ENCODE measurements at places on chromosomes 7 and 10. TPM values are rescaled to one million over a fixed set of nuclear protein-coding genes. Genes with fewer than 3 reads are reported as not detected.
A peak's percentile ranks its signal among the peaks of the same experiment; 100 is the strongest.

GRCh38 chr7:710161-710560 is 16.3 kb upstream of the DNAAF5 start:
- no peak overlapping the region for H3K4me3 ChIP-seq
- H3K27ac ChIP-seq, result no peak overlapping the region
- no peak for DNase-seq

- H3K4me3 ChIP-seq, result no peak overlapping the region
- peaks cover 3% of the 10 kb centered on the region for H3K27me3 ChIP-seq
- H3K36me3 ChIP-seq, result no peaks in the 10 kb centered on the region
- no peak overlapping the region for H3K27ac ChIP-seq
These were observed 122.1 kb upstream of the KMT2E start for GRCh38 chr7:104891949-104892348.

DNA sequence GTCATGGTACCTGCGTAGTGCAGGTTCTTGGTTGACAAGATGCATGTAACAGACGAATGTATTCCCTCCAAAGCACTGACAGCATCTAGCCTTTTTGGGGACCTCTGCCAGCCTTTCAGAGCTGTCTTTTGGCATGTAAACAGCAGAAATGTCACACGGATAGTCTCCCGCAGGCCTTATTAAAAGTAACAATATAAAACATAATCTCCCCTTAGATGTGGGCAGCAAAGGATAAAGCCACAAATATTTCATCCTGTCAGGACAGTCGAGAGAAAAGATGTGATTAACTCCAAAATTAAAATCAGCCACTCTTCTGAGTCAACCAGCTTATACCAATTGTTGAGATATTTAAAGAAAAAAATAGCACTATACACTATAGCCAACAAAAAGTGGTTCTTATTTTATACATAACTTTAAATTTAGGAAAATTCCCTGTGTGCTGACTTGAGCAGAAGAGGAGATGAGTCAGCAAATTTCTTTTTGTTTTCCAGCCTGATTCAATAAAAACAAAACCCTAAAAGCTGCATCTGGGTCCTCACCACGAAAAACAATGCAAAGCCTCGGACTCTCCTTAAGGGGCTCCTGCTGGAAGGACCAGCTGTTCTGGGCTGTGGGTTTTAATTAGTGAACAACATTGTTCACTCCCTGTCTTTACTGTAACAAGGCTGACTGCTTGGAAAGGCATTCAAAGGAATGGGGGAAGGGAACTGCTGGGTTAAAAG is 240.2 kb downstream of the ADAM12 start:
- no peak overlapping the region for H3K4me3 ChIP-seq
- peak; percentile 8 for DNase-seq
- no peaks in the 10 kb centered on the region for H3K4me1 ChIP-seq
- no peaks in the 10 kb centered on the region for H3K27me3 ChIP-seq
- no peaks in the 10 kb centered on the region for H3K36me3 ChIP-seq

Gene BTBD16
- 0.78 TPM for total RNA-seq

DNA sequence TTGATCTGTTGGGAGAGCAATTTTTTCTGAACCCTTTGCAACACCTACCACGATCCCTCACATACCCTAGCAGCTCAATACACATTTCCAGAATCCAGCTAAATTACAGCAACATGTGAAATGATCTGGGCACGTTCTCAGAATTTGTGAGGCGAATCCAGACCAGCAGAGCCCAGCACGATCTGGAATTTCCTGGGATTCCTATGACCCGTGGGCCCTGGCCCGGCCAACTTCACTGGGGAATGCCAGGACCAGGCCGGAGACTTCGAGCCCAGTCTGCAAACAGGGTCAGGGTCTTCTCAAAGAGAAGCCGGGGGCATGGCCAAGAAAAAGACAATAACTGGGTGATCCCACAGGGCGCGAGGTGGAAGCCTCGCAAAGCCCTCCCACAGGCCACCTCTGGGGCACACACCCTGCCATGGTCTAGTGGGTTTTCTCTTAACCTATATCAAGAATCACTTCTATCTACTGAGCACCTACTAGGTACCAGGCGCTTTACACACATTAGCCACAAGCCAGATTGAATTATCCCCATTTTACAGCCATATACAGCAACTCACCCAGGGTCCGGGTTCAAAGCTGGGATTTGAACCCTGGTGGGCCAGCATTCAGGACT is 33.8 kb downstream of the FAM53B start:
- peaks cover 12% of the 10 kb centered on the region for H3K4me1 ChIP-seq
- no peak for DNase-seq
- H3K36me3 ChIP-seq, result no peaks in the 10 kb centered on the region
- H3K4me3 ChIP-seq, result no peak overlapping the region
- no peaks in the 10 kb centered on the region for H3K27me3 ChIP-seq
- no peak overlapping the region for H3K27ac ChIP-seq
